Stimulated activated CD8-positive, alpha-beta memory T cell treated with anti-CD3 and anti-CD28 coated beads, Interleukin-7, amount 100 ng/mL, for 24 hours (primary cell): ENCODE measurements at places on chromosomes 4 and X.

DNA sequence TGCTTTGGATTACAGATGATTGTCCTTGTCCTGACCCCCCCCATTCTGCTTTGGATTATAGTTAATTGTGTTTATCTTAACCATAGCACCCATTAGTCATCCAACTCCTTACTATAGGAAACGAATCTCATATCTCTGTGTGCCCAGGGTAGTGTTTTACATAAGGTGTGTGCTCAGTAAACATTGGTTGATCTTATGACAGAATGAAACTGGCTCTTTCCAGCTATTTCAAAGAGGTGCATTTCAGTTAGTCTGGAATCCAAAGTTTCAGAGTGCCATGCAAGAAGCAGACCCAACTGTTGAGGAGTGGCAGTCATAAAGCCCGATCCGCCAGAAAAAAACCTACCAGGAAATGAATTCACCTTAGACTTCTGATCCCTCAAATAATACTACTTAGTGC is 14.7 kb downstream of the TRIM2 start:
- no peak for DNase-seq

DNA sequence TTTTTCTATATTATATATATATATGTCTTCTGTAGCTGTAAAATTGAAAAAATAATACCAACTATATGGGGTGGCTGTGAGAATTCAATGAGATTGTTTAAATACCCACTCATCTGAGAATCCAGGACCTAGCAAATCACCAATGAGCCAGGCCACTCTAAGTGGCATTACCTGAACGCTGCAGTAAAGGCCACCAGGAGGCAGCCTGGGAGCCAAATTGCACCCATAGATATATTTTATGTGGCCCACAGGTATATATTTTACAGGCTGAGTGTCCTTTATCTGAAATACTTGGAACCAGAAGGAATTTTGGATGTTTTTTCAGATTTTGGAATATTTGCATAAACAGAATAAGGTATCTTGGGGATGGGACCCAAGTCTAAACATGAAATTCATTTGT is 58.2 kb upstream of the C4orf50 start:
- no peak for DNase-seq

DNA sequence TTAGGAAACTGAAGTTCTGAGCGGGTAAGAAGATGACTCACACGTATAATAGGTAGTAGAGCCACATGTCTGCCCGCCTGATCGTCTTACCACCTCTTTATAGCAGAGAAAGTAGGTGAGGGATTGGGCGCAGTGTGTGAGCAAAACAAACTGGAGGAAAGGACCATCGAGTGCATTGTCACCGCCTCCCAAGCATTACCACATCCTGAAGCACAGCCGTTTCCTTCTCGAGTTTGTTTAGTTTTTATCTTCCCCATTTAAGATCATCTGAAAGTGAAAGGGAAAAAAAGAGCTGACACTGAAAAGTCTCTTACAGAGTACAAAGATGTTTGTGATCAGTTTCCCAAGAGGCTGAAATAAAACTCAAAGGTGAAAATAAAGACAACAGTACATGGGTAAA is 14.8 kb downstream of the PDK3 start:
- DNase-seq: peak; percentile 26

DNA sequence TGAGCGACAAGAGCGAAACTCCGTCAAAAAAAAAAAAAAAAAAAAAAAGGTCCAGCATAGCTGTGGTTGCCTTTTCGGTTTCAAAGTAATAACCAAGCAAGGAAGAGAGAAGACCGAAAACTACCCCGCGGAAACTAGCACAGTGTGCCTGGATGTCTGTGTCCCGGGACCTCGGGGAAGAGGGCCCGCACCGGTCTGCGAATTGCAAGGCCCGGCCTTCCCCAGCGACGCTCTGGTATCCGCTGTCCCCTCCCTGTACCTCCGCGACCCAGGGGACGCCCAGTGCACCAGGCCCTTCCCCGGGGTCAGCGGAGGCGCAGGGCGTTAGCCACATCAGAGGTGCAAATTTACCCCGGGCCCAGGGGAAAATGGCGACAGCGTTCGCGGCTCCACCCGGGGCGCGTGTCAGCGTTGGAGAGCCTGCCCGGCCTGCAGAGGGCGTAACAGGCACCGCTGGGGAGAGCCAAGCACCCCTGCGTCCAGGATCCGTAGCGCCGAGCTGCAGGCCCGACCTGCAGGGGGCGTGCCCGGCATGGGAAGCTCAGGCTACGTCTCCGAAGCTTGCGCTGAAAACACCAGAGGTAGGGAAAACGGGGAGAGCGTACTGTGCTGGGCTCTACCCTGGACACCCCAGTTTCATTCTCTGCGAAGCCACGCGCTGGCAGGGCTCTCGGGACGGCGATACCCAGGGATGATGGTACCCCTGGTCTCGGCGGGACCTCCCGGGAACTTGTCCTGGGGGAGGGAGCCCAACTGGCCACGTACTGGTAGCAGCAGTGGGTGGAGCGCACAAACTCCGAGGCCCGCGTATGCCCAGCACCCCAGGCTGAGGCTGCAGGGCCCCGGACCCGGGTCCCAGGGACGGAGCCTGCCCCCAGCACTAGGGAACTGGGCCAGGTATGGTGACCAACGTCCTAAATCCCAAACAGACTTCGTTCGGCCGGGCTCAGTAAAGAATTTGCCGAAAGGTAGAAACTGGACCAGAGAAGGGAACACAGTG is 16.2 kb downstream of the NKX6-1 start:
- DNase-seq: no peak

- no peak for DNase-seq
Measured at GRCh38 chr4:8585186-8585585, 5.0 kb downstream of the GPR78 start.

DNA sequence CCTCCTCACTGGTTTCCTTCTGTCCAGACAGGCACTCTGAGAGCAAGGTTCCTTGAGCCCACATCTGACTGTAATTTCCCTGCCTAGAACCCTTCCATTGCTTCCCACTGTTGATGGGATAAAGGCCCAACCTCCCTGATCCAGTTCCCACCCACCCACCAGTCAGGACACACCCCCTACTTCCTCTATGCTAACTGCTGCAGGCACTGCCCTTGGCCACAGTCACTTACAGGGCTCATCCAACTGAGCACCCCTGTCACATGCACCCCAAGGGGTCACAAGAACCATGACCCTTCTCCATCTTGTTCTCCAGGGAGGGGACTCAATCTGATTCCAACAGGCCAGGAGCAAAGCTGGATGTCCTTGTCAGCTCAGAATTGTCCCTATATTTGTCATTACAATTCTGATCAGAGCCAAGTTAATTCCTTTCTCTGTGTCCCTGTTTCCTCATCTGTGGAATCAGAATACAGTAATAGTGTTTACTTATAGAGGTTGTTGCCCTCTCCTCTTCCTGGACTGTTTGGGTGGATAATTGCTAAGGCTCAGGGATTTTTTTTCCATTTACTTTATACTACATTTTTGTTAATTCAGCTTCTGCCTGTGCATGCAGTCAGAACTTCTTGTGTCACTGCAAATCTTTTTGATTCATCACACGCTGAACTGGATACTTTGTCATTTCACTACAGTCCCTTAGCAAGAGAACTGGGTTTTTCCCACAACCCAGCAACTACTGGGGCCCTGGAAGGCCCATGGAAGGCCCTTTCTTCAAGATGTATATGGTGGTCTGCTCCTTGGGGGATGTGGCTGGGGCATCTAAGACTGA is 105.6 kb upstream of the MAMLD1 start:
- no peak for DNase-seq

- DNase-seq: no peak
Measured at GRCh38 chr4:158811216-158811540, 42.4 kb downstream of the FNIP2 start.

DNA sequence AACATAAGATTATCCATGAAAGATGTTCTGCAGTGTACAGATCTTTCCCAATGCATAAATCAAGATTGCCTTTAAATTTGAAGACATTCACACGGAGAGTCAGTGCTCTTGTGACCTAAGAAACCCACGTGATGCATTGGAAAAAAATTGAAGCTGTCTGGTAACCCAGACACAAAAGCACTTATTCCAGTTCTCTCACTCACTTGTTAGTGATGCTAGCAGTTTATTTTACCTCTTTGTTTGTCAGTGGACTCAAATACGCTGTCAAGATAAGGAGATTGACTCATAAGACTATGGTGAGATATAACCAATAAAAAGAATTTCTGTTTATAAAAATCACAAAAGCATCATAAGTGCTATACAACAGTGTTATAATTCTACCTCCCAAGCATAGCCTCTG is 245.8 kb upstream of the SMIM31 start:
- no peak for DNase-seq

DNA sequence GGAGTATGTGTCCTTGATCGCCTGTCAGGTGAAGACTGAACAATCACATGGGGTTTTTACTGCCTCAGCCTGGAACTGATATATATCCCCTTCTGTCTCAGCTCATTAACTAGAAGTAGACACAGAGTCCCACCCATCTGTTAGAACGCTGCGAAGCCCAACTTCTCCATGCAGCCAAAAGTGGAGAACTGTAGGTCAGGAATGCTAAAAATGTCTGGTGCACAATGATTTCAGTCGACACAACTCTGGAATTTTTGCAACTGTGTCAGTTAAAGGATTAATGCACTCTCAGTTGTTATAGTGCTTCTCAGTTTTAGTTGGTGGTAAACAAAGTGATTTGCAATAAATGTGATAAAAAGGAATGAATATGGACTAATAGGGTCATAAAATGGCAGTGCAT is 287.2 kb downstream of the INPP4B start:
- DNase-seq: no peak

GRCh38 chr4:113502476-113502875 is 259.1 kb downstream of the CAMK2D start:
- DNase-seq: no peak

GRCh38 chrX:42149281-42149680 is 225.9 kb upstream of the CASK start:
- no peak for DNase-seq

GRCh38 chrX:12400218-12400617 is 261.9 kb downstream of the FRMPD4 start:
- DNase-seq: no peak

DNA sequence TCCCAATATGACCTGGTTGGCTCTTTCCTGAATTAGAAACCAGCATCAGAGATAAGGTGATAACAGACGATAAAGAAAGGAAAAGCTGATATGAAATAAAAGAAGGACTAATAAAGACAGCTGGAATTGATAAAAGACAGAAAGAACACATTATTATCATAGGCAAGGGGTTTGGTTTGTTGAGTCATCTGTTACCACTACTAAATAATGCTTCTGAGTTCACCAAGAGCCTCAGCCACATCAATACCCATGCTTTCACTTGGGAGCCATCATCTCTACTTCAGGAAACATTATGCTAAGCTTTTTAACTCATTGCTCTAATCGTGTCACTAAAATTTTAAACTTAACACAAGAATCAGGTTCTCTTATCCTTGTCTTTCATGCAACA is 27.6 kb downstream of the ANXA5 start:
- DNase-seq: no peak
